ENCODE measurements at places on chromosomes 5 and 9. TPM values are rescaled to one million over a fixed set of nuclear protein-coding genes. Genes with fewer than 3 reads are reported as not detected.

GRCh38 chr9:4334410-4334813, 34.5 kb upstream of the GLIS3 start:
- DNase-seq: peak; percentile 79

- no peak for DNase-seq
Observed at GRCh38 chr5:92605591-92605990, 975.4 kb downstream of the NR2F1-AS1 start.

- DNase-seq: no peak
Observed at GRCh38 chr5:26237489-26237888, 800.9 kb downstream of the CDH9 start.

- no peak for DNase-seq
Observed at GRCh38 chr5:127419683-127420257, 97.7 kb upstream of the PRRC1 start.

Gene PTPRD
- 0.36 TPM for polyA plus RNA-seq

DNA sequence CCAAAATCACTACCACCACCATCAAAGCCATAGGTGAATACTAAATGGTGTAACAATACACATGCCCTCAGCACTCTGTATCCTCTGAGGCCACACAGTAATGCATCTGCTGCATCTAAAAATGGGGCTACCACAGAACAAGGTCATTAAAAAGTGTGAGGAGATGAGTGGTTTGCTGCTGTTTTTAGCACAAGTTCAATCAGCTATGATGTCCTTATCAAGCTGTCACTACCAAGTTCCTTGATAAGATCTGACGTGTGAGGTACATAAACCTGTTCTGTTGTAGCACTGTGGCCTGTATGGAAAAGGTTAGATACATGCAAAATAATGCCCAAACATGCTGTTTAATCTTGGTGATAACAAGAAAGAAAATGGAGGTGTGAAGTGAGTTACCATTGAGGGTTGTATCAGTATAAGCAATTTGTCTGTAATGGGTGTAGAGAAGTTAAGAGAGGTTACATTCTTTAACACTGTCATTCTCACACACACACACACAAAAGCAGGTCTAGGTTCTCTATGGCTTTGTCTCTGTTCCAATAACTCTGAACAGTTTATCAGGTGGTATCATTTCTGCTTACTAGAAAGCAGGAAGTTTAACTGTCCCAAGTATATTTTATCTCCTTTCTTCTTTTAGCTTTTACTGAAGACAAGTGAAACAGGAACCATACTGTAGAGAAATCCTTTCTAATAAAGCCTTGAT, 252.9 kb downstream of the CWC27 start:
- DNase-seq: no peak

- no peak for DNase-seq
Observed at GRCh38 chr5:129760636-129761325, 12.9 kb downstream of the MINAR2 start.

Gene CARTPT
- polyA plus RNA-seq: not detected

Gene ARID3C
- polyA plus RNA-seq: 0.08 TPM

Gene CDKN2B
- polyA plus RNA-seq: not detected

DNA sequence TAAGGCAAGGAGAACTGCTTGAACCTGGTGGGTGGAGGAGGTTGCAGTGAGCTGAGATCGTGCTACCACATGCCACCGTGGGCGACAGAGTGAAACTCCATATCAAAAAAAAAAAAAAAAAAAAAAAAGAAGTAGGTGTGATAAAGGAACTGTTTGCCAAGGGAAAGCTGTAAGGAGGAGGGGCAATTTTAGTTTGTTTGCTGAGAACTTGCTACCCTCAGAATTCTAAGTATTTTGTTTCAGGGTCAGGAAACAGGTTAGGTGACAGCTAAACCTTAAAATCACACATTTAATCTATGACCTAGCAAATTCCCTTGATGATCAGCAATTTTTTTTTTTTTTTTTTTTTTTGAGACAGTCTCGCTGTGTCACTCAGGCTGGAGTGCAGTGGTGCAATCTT, 7.2 kb upstream of the ARRDC3 start:
- DNase-seq: no peak

DNA sequence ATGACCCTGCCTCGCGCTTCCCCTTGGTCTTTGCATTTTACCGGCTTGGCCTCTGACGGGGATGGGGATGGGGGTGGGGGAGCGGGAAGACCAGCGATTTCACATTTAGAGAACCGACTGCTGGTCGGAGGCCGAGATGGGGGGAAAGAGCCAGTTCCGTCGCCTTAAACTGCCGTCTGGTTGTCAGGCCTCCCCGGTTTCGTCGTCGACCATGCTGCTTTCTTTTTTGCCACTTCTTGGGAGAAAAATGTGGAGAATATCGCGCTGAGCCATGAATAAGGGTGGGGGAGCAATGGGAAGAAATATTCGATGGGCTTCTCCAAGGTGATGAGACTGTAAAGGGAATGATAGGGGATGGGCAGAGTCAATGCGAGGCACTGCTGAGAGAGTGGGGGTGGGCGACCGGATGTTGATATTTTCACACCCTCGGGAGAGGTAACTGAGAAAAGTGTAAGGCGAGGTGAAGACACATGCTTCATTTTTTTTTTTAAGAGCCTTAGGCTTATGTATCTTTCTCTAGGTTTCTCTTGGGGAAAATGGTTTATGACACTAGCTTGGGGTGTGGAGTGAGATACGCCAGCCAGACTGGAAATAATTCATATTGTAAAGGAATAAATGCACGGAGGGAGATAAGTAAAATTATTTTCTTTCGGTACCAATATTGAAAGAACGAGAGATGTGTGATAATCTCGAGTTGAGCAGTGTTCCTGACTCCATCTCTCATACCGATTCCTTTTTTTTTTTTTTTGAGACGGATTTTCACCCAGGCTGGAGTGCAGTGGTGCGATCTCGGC, 1.1 kb downstream of the KIF2A start:
- peak; percentile 33 for DNase-seq

GRCh38 chr5:149759986-149760853, 30.1 kb downstream of the PPARGC1B start:
- DNase-seq: no peak

DNA sequence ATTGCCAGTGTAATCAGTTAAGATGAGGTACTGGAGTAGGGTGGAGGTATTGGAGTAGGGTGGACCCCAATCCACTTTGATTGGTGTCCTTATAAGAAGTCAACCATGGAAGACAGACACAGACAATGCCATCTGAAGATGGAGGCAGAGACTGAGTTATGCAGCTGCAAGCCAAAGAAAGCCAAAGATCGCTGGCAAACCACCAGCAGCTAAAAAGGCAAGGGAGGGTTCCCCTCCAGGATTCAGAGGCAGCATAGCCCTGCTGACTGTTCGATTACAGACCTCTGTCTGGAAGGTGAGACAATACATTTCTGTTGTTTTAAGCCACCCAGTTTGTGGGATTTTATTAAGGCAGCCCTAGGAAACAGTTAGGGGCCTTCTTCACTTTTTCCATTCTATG, 30.5 kb upstream of the CKMT2 start:
- no peak for DNase-seq

- DNase-seq: no peak
Observed at GRCh38 chr5:66354422-66354821, 210.3 kb downstream of the SREK1 start.

Gene PRDM9
- polyA plus RNA-seq: not detected

DNA sequence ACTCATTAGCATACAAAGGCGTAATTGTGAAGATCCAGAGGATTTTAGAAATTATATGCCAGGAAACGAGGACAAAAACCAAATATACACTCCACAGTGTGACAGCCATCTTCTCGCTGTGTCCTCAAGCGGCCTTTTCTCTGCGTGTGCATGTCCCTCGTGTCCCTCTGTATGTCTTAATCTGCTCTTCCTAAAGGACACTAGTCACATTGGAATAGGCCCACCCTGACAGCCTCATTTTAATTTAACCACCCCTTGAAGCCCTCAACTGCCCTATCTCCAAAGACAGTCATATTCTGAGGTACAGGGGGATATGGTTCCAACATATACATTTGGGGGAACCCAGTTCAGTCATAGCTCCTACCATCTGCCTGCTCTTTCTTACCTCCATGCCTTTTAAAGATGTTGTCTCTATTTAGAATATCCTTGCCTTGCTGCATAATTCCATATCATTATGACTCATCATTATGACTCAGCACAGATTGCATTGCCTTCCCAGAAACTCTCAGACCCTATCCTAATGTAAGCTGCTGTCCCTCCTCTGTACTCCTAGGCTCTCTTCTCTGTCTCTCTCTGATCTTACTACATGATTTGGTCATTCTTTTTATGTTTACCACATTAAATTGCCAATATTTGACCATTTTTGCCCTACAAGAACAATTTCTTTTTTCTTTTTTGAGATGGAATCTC, 210.9 kb downstream of the AOPEP start:
- peak; percentile 86 for DNase-seq

DNA sequence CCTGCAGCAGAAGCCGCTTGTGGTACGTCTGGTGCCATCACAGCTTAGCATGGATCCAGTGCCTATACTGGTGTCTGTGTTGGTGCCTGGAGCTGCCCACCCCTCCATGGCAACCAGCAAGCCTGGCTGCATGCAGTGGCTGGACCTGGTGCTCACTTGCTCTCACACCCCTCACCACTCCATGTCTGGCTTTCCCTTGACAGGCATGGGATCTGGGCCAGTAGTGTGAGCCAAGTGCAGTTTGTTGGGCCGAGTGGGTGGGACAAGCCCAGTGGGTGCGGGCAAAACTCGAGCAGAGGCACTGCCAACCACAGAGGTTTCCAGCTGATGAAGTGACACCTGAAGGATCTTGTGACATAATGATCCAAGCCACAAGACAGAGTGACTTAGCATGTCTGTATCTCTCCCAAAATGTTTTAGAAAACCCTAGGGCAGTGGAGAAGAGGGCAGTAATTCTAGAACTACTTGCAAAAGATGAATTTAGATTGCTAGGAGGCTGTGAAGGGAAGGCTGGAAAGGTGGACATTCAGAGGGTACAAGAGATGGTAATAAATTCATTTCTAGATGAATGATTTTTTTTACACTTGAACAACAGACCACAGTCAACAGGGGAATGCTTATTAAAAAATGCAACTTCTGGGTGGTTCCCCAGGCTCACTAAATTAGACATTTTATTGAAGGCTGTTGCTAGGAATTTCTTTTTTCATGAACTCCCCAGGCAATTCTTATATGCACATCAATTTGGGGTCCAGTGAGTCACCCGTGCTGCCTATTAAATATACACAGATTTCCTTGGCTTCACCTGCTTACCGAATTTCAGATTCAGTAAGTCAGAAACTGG, 660.3 kb downstream of the TLR4 start:
- DNase-seq: no peak

DNA sequence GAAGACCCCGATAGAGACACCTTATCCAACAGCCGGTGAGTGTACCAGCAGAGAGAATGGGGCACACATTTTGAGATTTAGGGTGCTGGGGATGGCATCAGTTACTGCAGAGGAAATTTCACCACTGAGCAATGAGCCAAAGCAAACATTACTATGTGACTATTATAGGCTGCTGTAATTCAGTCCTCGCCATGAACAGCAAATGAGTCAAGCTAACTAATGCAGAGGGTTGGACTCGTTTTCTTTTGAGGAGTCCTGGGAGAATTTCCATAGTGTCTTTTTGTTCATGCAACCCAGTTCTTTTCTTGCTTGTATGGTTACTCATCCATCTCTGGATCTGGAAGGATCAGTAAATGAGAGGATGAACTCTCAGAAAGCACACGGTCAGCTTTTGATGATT, 323.8 kb downstream of the PSAT1 start:
- DNase-seq: peak; percentile 7

DNA sequence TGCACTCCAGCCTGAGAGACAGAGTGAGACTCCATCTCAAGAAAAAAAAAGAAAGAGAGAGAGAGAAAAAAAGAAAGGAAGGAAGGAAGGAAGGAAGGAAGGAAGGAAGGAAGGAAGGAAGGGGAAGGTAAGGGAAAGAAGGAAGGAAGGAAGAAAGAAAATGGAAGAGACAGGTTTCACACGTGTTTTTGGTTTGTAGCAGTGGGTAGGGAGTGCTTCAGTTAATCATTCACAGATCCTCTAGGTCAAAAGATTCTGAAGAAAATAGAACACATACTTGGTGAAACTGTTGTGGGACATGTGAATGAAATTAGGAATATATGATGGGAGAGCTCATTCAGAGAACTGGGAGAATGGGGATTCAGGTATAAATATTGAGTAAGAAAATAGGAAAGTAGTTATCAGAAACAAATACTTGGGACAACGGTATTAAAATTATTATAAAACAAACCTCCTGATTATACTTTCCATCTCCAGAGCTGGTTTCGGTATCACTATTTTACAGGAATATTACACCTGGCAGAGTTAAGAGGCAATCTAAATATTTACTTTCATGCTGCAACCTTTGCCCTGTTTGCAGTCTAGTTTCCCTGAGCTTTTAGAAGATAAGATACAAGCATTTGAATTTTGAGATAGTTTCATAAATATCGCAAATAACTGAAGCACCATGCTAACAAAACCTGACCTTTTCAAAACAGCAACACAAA, 37.2 kb downstream of the MARVELD2 start:
- DNase-seq: no peak

Gene RNF183
- not detected for polyA plus RNA-seq

Gene PROB1
- 0.67 TPM for polyA plus RNA-seq

GRCh38 chr5:383621-384020, 59.4 kb upstream of the EXOC3 start:
- DNase-seq: no peak

Gene STPG3
- polyA plus RNA-seq: not detected

GRCh38 chr5:89827359-89827758, 582.2 kb downstream of the CETN3 start:
- no peak for DNase-seq

Gene NMUR2
- not detected for polyA plus RNA-seq

Gene PTGDS
- polyA plus RNA-seq: 0.26 TPM

Gene B4GALT7
- polyA plus RNA-seq: 18.2 TPM

GRCh38 chr5:1522601-1523479, 920 bp downstream of the LPCAT1 start:
- no peak for DNase-seq

GRCh38 chr5:4373051-4373820, 766.9 kb upstream of the ADAMTS16 start:
- DNase-seq: no peak

Gene FBLL1
- polyA plus RNA-seq: 0.06 TPM

DNA sequence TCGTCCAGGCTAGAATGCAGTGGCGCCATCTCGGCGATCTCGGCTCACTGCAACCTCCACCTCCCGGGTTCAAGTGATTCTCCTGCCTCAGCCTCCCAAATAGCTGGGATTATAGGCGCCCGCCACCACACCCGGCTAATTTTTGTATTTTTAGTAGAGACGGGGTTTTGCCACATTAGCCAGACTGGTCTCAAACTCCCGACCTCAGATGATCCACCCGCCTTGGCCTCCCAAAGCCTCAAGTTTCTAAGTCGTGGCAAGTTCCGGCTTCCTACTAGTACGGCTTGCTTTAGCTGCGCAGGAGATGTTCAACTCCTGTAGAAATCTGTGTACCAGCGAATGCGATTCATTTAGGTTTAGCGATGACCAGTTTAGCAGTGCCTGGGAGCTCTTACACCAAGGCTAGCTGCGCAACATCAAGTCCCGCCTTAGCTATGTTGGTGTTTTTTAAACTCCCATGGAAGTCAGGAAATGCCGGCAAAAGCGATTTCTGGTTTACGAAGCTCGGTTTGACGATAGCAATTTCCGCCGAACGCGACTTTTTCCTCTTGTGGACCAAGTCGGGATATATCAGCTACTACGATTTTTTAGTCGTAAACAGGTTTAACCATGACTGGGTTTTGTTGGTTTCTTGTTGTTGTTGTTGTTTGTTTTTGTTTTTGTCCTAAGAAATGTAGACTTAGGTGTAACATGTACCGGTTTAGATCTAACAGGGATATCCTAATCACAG, 46.4 kb downstream of the ANXA2R start:
- no peak for DNase-seq

Gene SLC34A1
- polyA plus RNA-seq: not detected

Measured in A549 (cell line).